ENCODE measurements at places on chromosomes 6 and 20. TPM values are rescaled to one million over a fixed set of nuclear protein-coding genes. Genes with fewer than 3 reads are reported as not detected.
A peak's percentile ranks its signal among the peaks of the same experiment; 100 is the strongest.

NAPB gene
- 25.0 TPM for polyA plus RNA-seq

CFAP206 gene
- polyA plus RNA-seq, result 2.9 TPM

CMTR1 gene
- 44.9 TPM for polyA plus RNA-seq

LRFN2 gene
- polyA plus RNA-seq, result 1.1 TPM

SERINC1 gene
- 204 TPM for polyA plus RNA-seq

GRCh38 chr20:33554914-33555420, 65.1 kb downstream of the CBFA2T2 start:
- peak; percentile 84 for DNase-seq

DNA sequence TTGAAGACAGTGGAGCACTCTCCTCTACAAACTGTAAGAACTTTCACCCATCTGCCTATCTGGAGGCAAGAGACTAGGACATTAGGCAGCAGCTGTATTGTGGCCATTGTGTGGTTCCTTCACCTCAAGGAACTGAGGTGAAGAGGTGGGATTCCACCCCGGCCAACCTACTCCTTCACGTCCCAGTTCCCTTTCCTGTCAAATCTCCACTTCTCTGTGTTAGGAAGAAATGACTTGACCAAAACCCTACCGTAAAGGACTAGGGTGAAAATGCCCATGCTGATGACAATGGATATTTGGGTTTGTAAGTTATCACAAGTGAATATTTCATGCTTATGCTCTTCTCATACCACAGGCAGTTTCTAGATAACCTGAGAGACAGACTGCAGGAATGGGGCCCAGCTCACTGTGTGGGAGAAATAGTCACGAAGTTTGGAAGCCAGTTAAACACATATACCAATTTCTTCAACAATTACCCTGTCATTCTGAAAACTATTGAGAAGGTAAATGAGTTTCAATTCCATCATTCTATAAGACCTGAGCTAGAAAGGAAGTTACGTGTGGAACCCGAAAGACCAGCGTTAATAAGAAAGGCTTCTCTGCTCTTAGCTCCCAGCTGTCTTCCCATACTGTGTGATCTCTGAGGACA, 86.6 kb downstream of the ECT2L start:
- no peak for DNase-seq

DNA sequence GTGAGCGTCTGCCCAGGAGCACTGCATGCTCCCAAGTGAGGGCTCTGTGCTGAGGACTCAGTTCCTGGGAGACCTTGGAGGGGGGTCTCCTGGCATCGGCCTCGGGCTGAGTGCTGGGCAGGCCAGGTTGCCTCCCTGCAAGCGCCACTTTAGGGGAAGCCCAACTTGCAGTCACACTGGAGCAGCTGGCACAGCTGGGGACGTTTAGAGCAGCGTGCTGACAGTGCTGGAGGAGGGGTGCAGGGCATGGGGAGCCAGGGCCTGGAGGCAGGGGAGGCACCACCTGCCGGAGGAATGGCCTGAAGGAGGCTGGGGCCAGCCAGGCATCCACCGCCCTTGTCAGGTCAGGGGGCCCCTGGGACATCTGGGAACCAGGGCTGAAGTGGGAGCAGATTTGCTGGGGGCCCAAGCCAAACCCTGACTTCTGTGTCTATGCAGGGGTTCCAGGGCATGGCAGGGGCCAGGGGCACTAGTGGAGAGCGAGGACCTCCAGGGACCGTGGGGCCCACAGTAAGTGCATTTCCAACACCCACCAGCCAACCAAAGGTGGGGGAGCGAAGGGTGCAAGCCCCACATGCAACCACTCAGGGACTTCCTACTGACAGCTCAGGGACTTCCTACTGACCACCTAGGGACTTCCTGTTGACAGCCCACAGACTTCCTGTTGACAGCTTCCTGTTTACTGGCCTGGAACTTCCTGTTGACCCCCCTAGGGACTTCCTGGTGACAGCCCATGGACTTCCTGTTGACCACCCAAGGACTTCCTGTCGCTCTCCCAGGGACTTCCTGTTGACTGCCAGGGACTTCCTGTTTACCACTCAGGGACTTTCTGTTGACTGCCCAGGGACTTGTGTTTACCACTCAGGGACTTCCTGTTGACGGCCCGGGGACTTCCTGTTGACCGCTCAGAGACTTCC, 33.6 kb downstream of the COL20A1 start:
- no peak for DNase-seq

DNA sequence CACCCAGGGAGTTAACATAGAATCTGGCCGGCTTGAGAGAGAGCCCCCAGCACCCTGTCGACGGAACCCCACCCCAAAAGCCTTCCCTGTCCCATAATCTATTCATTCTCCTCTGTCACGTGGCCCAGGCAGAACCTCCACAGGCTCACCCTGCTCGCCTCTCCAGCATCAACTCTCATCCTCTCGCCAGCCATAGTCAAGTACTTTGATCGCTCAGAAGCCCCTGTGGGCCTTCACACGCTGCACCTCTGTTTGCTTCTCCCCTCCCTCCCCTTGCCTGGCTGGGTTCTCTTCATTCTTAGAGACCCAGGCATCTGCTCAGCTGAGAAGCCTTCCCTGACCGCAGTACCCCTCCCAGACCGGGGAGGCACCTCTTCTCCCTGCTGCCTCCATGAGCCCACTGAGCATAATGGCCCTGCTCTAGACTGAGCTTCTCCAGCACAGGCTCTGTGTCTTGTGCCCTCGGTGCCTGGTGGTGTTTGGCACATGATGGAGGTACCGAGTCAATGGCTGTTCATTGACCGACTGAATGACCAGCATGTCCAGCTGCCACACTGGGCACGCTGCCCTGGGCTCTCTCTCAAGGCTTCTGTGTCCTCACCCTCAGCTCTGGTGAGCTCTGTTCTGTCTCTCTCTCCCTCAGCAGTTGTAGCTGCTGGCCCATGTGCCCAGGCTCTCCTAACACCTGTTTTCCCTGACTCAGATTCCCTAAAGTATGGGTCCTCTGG, 33.7 kb downstream of the PKIG start:
- DNase-seq, result no peak

DNA sequence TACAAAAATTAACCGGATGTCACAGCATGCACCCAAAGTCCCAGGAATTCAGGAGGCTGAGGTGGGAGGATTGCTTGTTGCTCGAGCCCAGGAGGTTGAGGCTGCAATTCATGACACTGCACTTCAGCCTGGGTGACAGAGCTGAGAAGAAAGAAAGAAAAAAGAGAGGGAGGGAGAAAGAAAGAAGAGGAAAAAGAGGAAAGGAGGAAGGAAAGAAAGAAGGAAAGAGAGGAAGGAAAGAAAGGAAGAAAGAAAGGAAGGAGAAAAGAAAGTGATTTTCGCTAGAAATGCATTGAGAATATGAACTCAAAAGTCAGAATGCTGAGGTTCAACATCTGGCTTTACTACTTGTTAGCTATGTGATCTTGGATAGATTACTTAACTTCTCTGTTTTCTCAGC, 6.6 kb downstream of the SENP6 start:
- no peak for DNase-seq

GRCh38 chr20:18276821-18277220, 11.5 kb upstream of the ZNF133 start:
- peak; percentile 53 for DNase-seq

- DNase-seq, result no peak
Observed at GRCh38 chr20:59422872-59423544, 122.6 kb downstream of the EDN3 start.

DNA sequence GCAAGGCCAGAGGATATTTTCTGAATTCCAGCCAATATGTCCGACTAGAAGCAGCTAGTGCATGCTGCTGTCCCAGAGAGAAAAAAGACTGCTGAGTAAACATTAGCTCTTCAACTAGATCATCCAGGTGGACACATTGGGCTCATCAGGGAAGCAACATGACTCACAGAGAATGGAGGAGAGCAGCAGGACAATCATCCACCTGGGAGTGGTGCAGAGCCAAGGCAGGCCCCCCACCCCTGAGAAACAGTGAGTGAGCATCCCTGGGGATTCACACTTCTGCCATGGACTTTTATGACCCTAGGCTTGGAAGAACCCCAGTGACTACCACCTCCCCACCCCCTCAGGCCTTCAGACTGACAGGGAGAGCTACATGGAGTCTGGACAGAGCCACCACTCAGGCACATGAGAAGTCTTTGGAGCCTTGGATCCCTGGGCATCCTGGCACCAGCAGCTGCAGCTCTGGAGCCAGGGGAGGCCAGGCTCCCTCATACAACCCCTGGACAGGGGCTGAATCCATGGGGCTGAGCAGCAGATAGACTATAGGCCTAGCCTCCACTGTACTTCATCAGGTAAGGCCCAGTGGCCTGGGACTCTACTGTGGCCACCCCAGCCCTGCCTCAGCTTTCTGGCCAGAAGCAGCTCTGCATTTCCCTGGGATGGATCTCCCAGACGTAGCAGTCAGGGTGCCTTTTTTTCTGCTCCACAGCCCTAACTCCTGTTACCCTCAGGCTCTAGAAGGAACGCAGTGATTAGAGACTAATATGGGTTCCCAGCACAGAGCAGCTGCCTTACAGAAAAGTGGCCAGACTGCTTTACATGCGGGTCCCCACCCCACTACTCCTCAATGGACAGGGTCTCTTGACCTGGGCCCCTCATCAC, 82.9 kb upstream of the RNF217 start:
- DNase-seq, result no peak

GRCh38 chr20:40986774-40987173, 41.8 kb upstream of the TOP1 start:
- DNase-seq, result no peak

GRCh38 chr6:99331531-99331930, 17.9 kb downstream of the FAXC start:
- DNase-seq, result no peak

DNA sequence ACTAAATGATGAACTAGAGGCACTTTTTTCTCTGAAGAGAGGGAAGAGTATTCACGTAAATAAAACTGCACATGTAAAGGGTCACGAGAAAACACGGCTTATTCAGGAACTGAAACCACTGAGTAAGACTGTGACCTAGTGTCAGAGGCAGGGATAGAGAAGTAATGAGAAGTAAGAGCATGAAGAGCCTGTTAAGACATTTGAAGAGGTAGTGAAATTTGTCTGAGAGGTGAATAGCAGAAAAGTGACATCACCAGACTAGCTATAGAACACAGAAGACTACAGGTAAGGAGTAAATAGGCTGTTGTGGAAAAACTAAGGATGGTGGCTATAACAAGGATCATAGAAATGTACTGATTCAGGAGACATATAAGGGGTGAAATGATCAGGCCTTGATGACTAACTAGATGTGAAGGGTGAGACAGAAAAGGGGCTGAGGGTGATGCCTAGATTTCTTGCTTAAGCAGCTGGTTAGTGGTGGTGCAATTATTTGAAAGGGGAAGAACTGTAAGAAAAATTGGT, 76.8 kb downstream of the REV3L start:
- no peak for DNase-seq

- DNase-seq, result no peak
Observed at GRCh38 chr6:25156123-25156522, 123.1 kb upstream of the CARMIL1 start.

DNA sequence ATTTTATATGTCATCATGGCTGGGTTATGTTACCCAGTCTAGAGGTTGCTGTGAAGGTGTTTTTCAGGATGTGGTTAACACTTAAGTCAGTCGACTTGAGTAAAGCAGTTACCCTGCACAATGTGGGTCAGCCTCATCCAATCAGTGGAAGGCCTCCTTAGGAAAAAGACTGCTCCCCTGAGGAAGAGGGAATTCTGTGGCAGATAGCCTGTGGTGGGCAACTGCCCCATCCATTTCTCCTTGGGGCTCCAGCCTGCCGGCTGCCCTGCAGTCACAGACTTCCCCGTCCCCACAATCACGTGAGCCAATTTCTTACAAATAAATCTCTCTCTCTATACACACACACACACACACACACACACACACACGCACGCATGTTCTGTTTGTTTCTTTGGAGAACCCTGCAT, 34.5 kb upstream of the MPC1 start:
- DNase-seq, result no peak

- DNase-seq, result no peak
Observed at GRCh38 chr6:166025149-166025898, 142.3 kb downstream of the TBXT start.

GRCh38 chr6:14596410-14596809, 478.8 kb downstream of the CD83 start:
- DNase-seq, result no peak

DNA sequence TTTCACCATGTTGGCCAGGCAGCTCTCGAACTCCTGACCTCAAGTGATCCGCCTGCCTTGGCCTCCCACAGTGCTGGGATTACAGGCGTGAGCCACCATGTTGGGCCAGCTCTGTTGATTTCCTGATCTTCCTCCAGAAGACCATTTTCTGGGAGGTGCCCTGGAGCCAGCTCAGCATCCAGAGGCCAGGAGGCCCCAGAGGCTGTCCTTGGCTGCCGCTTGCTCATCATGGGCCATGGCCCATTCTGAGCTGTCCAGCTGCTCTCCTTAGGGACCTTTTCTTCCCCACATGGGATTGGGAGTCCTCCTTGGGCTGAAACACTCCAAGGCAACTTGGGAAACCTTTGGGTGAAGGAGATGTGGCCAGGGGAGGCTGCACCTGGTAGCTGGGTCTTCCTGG, 15.4 kb downstream of the LRRC73 start:
- no peak for DNase-seq

- DNase-seq, result no peak
Observed at GRCh38 chr6:24330137-24330732, 27.6 kb downstream of the DCDC2 start.

- no peak for DNase-seq
Observed at GRCh38 chr6:84500726-84501125, 263.7 kb downstream of the TBX18 start.

GRCh38 chr6:129309154-129309553, 400.8 kb downstream of the ARHGAP18 start:
- no peak for DNase-seq

DNA sequence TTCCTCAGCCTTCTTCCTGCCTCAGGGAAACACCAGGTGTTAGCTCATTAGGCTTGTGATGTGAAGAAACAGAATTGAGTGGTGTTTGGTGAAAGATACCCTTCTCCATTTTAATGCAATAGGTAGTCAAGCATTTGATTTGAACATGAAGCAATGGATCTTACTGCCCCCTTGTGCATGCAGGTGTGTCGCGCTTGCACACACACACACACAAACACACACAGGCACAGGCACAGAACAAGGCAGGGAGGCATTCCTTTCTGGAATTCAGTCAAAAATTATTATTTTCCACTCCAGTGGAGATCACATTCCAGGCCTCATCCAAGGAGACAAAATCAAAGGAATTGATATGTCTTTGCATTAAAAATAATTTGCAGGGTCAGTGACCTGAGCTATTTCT, 667.0 kb upstream of the MARCKS start:
- no peak for DNase-seq

DNA sequence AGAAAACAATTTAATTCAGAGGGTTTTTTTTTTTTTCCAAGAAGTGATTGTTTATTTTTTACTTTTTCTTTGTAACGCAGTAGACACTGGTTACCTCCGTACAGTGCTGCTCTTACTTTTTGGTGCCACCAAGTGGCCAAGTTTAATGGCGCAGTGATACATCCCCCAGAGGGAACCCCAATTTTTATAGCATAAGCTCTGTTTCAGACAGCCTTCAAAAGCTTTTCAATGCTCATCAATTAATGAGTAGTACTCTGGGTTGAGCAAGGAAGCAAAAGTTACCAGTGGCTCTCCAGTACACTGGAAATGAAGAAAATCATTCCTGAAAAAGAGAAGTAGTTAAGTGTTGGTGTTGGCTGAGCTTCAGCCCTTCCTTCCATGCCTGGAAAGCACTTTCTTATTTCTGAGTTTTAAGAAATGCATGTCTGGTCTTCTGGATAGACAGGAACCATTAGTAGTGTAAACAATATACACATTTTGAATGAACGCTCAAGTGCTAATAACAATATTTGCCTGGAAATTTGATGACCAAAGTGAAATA, 129.1 kb upstream of the SMLR1 start:
- no peak for DNase-seq

All from renal cortex interstitium (tissue), 15 donors.